ENCODE measurements at places on chromosomes 16 and 17. TPM values are rescaled to one million over a fixed set of nuclear protein-coding genes. Genes with fewer than 3 reads are reported as not detected.
A peak's percentile ranks its signal among the peaks of the same experiment; 100 is the strongest.

GRCh38 chr17:8324132-8324531 is 14.1 kb downstream of the ARHGEF15 start:
- no peak for DNase-seq

DNA sequence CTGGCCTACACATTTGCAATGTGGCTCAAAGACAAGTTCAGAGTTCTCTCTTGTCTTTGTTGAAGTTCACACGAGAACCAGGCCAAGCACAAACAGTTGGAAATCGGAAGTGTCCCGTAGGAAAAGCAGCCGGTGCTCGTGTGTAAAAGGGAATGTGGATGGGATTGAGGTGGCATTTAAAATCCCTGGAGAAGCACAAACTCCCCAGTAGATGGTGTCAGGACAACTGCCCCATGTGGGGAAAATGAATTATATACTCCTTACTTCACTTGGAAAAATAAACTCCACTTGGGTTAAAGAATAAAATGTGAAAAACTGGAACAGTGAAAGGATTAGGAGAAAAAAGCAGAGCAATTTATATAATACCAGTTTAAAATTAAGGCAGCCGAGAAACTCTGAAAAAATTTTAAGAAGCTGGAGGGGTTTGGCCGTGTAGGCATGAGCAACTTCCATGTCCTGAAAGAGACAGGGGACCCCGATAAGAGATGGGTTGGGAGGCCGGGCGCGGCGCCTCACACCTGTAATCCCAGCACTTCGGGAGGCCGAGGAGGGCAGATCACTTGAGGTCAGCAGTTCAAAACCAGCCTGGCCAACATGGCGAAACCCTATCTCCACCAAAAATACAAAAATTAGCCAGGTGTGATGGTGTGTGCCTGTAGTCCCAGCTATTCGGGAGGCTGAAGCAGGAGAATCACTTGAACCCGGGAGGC is 28.1 kb downstream of the CBFA2T3 start:
- DNase-seq = no peak

- no peak for DNase-seq
These were observed 3.3 kb downstream of the ZNF652 start for GRCh38 chr17:49358641-49359247.

- peak; percentile 78 for DNase-seq
These were observed 8.0 kb upstream of the VAT1L start for GRCh38 chr16:77780378-77780837.

GRCh38 chr16:77955127-77955526 is 67.2 kb upstream of the CLEC3A start:
- no peak for DNase-seq

The CHMP1A gene
- total RNA-seq = 59.7 TPM
